Mucosa of descending colon (tissue), 3 donors: ENCODE measurements at places on chromosomes 5 and 9. TPM values are rescaled to one million over a fixed set of nuclear protein-coding genes. Genes with fewer than 3 reads are reported as not detected.

- DNase-seq = no peak
These were observed 533.9 kb downstream of the IRX1 start for GRCh38 chr5:4129523-4129922.

DNA sequence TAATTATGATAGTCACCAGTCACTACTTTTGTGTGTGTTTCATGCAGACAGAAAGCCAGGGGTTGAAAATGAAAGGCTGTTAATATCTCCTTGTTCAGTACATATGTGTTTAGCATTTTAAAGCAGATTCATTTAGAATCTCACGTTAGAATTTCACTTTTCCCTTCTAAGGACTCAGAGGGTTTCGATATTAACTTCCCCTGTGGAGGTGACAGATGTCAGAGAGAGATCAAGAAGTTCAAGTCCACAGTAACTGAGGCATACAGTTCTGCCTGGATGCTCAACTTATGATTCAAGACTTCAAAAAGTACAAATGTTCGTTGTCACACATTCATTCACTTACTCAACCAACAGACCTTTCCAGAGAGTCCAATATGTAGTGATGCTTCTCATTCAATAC is 251.1 kb downstream of the EBF1 start:
- DNase-seq = no peak

Gene ANXA6
- total RNA-seq = 180 TPM

Gene TAF11L5
- not detected for total RNA-seq

DNA sequence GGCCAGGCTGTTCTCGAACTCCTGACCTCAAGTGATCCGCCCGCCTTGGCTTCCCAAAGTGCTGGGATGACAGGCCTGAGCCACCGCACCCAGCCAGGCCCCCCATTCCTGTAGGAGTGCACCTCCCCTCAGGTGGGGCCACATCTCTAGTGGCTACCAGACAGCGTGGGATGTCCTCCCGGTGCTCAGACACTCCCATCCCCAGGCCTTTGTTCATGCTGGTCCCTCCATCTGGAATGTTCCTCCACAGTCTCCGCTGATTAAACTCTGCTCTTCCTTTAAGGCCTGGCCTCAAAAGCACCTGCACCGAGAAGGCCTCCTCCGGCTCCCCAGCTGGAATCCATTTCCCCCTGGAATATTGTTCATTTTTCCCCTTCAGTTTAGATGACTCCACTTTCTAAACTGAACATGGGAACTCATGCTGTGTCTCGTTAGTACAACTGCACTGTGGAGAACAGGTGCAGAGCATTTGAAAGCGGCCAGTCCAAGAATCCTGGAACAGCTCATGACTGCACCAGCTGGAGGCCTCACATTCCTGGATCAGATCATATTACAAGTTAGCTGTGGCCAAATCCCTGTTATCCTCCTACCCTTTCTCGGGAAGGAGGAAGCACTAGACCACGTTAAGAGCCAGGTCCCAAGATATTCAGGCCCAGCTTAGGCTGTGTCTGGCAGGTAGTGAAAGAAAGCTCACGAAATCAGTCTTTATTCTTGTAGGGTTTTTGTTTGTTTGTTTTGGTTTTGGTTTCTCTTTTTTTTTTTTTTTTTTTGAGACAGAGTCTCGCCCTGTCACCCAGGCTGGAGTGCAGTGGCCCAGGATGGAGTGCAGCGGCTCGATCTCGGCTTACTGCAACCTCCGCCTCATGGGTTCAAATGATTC is 10.8 kb upstream of the PRRC2B start:
- DNase-seq = no peak
